Peyer's patch (tissue), 4 donors: ENCODE measurements at places on chromosomes 12 and 14.

DNA sequence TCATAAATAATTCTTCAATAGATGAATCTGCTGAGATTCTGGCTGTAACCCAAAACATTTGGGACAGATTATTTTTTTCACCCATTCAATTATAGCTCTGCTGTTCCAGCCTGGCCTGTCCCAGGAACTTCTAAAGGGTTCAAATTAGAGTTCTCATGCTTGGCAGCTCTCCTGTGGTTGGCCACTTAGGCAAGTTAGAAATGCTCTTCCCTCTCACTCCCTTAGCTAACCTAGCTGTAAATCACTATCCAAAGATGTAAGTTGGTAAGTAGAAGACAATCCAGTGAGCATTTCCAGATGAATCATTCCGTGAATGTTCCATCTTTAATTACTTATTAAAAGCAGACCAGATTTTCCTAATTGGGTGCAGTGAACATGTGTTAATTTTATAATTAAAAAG, 760.4 kb upstream of the TBX3 start:
- no peak for DNase-seq

DNA sequence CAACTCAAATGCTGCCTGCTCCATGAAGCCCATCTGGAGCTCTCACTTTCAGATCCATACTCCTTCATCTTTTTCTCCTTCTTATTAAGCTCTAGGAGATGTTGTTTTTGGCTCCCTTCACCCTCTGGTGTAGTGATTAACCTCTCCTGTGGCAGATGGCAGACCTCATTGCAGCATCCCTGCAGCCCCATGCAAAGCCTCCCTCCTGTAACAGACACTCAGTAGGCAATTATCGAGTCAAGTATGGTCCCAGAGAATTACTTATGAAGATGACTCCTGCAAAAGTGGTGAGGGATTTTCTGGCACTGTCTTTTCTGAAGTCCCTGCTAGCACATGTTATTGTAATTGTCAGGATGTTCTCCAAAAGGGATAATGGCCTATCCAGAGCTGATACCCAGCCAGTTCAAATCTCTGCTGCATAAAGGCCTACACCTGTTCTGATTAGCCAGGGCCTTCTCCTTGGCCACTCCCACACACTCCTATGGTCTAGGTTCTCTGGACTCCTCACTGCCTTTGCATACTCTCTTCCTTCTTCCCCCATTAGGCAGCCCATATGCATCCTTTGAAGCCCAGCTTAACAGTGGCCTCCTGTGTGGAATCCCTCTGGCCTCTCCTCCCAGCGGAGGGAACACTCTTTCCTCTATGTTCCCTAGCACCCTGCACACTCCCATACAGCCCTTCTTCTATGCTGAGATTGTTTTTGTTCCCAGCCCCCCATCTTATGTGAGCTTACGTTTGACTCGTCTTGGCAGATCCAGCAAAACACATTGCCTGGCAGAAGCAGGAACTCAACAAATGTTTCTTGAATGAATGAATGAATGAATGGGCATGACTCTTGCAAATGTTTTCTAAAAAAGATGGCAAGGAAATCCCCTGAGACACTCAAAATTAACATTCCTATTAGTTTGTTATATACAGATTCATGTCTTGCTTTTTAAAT, 43.9 kb upstream of the MDM1 start:
- no peak for DNase-seq

GRCh38 chr12:113195598-113195997, 10.1 kb downstream of the RITA1 start:
- DNase-seq, result no peak

DNA sequence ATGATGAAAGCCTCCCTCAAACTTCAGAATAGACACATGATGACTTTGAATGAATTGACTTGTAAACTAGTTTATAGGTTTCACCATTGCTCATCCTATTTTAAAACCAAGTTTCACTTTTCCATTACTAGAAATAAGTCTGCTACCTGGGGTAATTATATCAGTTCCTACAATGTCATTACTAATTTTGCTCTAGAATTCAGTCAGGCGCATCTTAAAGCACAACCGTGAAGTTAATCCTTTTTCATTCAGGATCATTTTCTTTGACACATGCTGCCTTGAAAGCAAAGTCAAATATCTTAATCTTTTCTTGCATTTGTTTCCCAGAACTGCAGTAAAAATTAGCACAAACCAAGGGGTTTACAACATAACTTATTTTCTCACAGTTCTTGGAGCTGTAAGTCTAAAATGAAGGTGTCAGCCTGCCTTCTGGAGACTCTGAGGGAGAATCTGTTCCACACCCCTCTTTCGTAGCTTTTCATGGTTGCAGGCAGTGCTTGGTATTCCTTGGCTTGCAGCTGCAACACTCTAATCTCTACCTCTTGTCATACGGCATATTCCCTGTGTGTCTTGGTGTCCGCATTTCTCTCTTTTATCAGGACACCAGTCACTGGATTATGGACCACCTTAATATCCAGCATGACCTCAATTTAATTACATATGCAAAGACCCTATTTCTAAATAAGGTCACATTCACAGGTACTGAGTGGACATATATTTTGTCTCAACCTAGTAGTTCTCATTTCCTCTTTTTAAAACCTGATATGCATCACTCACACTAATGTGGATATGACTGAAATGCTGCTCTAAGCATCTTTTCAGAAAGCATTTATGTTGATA, 114.3 kb upstream of the PDZRN4 start:
- DNase-seq, result no peak

DNA sequence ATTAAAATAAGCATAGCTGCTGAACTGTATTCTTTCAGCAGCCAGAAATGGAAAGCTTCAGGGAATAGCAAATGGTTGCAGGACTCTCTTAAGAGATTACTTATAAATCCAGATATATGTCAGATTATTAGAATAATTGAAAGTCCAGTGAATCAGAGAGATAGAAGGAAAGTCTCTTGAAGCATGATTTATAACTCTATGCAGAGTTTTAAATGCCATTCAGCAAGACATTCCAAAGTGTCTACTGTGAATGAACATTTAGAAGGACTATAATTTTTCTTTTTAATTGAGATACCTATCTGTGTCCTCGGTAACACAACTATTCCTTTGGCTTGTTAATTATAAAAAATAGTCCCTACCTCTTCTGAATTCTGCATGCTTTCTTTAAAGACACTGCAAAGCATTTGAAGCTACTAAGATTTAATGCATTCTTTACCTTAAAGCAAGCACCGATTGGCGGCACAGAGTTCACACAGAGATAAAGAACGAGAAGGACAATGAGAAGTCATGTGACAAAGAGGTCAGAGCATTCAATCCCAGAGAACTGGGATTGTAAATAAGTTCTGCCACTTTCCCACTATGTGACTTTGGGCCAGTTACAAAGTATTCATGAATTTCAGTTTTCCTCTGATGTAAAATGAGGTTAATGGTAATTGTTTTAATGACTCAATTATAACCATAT, 371.0 kb upstream of the ATP2B1 start:
- DNase-seq, result no peak

GRCh38 chr14:94392510-94392935, 4.1 kb upstream of the SERPINA1 start:
- DNase-seq, result no peak

DNA sequence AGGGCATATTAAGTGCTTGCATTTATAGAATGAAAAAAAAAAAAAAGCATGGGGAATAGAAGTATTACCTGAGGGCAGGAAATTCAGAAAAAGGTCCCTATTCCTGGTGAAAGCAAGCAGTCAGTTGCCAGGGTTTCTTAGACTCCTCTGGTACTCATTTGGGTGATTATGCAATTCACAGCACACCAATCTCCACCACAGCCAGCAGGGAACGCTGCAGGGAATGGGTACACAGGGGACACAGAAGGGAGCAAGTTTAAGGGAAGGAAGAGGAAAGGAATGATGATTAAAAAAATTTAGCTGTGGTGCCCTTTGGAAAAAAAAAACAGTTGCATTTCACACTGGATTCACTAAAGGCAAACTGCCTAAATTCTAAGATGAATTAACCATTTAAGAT, 14.2 kb downstream of the BLTP3B start:
- DNase-seq, result no peak

GRCh38 chr12:121630791-121631355, 4.5 kb downstream of the ORAI1 start:
- no peak for DNase-seq

- DNase-seq, result no peak
Measured at GRCh38 chr12:16607906-16608775, 2.2 kb upstream of the LMO3 start.

GRCh38 chr14:102554821-102555819, 37.3 kb upstream of the RCOR1 start:
- peak; percentile 83 for DNase-seq

GRCh38 chr14:92649066-92649465, 99.4 kb downstream of the LGMN start:
- no peak for DNase-seq

DNA sequence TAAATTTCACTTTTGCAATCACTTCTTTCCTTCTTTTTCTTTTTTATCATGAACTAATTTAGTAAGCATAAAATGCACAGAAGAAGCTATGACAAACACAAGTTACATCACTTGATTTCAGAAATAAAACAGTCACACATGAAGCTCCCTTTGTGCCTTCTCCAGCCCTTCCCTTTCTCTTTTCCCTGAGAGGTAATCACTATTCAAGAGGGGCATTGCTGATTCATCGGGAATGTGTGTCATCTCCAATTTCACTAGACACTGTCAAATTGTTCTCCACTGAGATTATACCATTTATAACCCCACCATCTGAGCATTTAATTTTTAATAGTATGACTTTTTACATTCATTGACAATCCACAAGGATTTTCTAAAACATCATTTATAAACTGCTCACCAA, 91.6 kb upstream of the PTPRQ start:
- DNase-seq, result no peak

DNA sequence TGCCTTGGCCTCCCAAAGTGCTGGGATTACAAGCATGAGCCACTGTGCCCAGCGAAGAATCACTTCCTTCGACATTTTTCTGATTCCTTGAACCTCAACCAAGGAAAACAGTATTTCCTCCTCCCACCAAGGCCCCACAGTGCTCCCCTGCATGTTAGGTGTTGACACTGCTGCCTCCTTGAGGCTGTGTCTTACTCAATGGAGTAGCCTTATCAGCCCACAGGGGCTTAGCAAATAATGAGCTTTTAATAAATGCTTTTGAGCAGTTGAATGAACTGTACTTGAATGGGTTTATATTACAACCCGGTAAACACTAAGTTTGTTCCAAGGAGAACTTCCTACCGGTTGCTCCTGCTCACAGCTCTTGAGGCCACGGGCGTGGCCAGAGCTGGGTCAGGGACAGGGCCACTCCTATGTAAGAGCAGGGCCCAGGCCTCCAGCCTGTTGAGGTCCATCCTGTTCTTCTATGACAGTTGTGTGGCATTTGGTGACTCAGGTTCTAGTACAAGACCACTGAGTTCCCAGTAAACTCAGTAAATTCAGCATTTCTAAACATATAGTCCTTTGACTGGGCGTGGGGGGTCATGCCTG, 36.8 kb upstream of the TUBA1A start:
- DNase-seq, result peak; percentile 34

DNA sequence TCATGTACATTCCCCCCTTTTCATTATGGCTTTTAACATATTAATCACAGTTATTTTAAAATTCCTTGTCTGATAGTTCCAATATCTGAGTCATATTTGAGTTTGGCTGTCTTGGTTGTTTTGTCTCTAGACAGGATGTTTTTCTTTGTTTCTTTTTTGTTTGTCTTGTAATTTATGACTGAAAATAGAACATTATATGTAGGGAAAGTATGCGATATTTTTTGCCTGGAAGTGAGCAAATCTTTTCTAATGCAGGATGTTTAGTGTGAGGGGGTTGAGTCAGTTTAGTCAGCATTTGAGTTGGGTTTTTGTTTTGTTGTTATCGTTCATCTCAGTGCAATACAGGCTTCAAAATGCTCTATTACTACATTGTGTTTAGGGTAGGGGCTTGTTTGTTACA, 239.7 kb downstream of the SNAPC1 start:
- no peak for DNase-seq

- DNase-seq, result peak; percentile 81
Measured at GRCh38 chr14:103206836-103207387, 83.7 kb downstream of the TNFAIP2 start.

DNA sequence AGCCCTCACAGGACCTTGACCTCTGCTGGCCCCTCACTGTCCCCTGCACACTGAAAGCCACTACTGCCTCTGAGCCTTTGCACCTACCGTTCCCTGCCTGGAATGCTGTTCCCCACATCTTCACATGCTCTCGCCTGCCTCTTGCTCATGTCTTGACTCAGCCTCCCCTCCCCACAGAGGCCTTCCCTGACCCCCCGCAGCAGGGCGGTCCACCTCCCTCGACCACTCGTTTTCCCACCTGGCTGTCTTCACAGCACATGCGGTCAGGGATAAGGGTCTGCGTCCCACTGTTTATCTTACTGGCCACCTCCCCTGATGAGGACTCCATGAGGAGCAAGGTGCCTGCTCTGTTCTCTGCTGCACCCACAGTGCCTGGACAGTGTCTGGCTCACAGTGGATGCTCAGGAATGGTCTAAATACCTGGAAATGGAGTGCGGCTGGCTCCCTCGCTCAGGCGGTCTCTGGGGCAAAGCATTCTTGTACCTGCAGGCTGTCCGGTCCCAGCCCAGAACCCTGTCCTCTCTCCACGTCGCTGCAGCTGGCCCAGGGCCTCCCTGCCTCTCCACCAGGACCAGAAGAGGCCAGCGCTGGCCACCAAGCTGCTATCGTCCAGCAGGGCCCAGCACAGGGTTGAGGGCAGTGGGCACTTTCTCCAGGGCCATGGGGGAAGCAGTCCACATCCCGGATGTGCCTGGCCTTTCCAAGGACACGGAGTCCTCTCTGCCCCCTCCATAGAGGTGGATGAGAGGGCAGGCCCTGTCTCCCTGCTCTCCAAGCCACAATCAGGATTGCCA, 107.4 kb downstream of the NCOR2 start:
- DNase-seq, result no peak

DNA sequence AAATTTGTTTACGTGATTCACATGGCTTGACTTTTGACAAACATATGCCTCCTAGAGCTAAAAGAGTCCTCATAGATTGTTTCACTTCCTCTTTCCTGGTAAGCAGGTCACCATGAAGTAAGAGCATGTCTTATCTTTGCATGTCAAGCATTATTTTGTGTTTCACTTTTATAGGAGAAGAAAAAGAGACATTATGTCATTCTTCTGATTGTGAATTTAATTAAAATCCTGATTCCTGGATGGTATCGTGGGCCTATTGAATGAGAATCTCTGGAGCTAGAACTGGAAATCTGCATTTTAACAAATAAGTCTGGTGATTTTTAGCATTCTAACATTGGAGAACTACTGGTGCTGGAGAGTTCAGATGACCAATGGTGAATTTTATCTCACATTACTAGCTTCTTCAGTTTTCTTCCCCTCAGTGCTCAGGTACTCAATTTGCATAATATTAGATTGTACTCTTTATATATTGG, 218.6 kb upstream of the ATP2B1 start:
- DNase-seq, result no peak

DNA sequence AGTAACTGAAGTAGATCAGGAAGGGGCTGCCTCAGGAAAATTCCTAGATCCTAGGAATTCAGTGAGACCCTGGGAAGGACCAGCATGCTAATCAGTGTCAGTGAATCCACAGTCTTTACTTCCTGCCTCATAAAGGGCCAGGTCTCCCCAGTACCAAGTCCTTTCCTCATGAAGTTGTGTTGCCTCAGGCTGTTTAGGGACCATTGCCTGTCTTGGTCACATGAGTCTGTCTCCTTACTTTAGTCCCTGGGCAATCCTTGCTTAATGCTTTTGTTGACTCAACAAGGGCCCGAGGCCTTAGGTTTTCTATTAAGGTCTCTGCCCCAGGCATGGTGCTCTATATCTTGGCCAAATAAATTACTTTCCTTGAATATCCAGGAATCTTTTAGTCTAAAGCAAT, 16.1 kb upstream of the ATF1 start:
- DNase-seq, result no peak

GRCh38 chr12:76690921-76691700, 72.8 kb upstream of the ZDHHC17 start:
- DNase-seq, result no peak

GRCh38 chr14:93737634-93738033, 50.7 kb downstream of the PRIMA1 start:
- no peak for DNase-seq
